ENCODE measurements at places on chromosomes 3 and 15. TPM values are rescaled to one million over a fixed set of nuclear protein-coding genes. Genes with fewer than 3 reads are reported as not detected.

SLCO2A1 gene
- 0.22 TPM for total RNA-seq

CMTM8 gene
- 14.7 TPM for total RNA-seq

UROC1 gene
- total RNA-seq, result not detected

OXSM gene
- 17.0 TPM for total RNA-seq

Measured in A549 treated with AZD2906 at 1 μM for 4 hours (cell line).